ENCODE measurements at places on chromosomes 5 and 9.

GRCh38 chr9:13189362-13189761 lies 90.1 kb downstream of the MPDZ start:
- DNase-seq, result no peak

DNA sequence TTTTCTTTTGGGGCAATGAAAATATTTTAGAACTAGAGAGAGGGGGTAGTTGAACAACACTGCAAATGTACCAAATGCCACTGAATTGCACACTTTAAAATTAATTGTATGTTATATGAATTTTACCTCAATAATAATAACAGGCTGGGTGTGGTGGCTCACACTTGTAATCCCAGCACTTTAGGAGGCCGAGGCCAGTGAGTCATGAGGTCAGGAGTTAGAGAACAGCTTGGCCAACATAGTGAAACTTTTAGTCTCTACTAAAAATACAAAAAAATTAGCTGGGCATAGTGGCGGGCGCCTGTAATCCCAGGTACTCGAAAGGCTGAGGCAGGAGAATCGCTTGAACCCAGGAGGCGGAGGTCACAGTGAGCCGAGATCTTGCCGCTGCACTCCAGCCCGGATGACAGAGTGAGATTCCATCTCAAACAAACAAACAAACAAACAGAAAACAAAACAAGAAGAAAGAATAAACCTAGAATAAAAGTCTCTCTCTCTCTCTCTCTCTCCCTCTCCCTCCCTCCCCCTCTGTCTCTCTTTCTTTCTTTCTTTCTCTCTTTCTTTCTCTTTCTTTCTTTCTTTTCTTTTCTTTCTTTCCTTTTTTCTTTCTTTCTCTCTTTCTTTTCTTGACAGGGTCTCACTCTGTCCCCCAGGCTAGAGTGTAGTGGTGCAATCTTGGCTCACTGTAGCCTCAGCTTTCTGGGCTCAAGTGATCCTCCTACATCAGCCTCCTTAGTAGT lies 91.1 kb downstream of the BASP1 start:
- DNase-seq, result no peak

GRCh38 chr5:150428106-150428876 lies 15.6 kb upstream of the CD74 start:
- no peak for DNase-seq

GRCh38 chr5:180079702-180080466 lies 8.3 kb upstream of the RNF130 start:
- DNase-seq, result no peak

- DNase-seq, result no peak
These were observed 165.3 kb upstream of the RAPGEF1 start for GRCh38 chr9:131905144-131905543.

Data from activated CD8-positive, alpha-beta memory T cell treated with anti-CD3 and anti-CD28 coated beads for 24 hours (primary cell).